ENCODE measurements at places on chromosomes 7 and 10.

DNA sequence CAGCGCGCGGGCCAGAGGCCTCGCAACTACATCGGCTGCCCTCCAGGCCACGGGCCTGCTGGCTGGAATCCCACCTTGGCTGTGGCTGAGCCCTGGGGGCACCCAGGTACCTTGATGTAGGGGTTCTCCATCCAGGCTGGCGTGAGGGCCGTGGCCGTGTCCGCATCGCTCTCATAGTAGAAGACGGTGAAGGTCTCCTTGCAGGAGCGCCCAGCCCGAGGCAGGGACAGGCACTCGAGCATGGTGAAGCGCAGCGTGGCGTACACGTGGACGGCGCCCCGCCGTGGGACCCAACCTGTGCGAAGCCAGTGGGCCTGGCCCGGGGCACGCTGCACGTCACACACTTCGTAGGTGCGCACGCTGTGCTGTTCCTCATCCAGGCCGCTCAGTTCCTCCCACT is 3.8 kb downstream of the EPHB4 start:
- no peak for DNase-seq

GRCh38 chr7:17769918-17770317 is 170.4 kb downstream of the SNX13 start:
- DNase-seq: peak; percentile 51

DNA sequence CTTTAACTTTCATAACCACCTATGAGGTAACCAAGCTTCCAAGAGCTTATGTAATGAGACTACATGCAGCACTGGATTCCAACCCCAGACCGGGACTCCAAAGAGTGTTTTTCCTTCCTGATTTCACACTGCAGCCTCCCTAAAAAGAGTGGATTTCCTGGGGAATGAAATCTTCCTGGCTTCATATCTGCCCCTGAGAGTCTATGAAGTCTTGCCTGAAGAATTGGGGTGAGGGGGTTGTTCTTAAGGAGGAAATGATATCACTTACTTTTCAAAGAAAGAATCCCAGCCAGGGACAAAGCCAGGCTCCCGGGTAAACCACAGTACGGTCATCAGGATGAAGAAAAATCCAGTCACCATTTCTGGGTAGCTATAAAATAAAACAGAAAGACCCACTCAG is 29.7 kb downstream of the STMP1 start:
- DNase-seq: no peak

GRCh38 chr7:48188776-48189520 is 17.7 kb downstream of the ABCA13 start:
- DNase-seq: no peak

DNA sequence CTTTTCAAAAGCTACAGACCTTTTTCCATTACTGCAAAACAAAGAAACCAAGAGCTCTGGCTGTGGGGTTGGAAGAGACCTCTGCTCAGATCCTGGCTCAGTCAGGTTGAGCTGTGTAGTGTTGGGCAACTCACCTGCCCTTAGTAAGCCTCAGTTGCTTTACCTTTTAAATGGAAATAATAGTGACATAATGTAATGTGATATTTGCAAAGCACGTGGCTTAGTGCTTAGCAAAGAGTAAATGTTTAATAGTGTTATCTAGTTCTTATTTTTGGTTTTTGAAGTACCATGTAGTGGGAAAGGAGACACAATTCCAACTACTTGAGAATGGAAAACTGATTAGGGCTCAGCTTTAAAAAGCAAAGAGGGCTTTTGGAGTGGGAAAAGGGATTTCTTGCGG is 100.2 kb downstream of the SVIL start:
- no peak for DNase-seq

DNA sequence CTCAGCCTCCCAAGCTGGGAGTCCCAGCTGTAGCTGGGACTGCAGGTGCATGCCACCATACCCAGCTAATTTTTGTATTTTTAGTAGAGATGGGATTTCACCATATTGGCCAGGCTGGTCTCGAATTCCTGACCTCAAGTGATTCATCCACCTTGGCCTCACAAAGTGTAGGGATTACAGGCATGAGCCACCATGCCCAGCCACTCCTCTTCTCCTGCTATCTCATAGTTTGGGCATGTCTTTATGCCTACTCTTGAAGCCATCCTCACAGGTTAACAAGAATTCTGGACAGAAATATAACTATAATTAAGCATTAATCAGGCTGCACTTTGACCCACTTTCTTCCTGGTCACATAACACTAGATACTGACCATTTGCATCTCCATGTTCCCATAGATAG is 28.6 kb upstream of the C10orf67 start:
- DNase-seq: no peak

GRCh38 chr10:114026189-114027040 is 17.3 kb upstream of the ADRB1 start:
- DNase-seq: no peak

DNA sequence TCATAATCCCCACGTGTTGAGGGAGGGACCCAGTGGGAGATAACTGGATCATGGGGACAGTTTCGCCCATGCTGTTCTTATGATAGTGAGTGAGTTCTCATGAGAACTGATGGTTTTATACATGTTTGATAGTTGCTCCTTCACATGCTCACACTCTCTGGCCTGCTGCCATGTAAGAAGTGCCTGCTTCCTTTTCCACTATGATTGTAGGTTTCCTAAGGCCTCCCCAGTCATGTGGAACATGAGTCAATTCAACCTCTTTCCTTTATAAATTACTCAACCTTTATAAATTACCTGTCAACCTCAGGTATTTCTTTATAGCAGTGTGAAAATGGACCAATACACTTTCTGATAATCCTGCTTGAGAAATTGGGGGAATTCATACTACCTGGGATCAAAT is 80.2 kb downstream of the ZNF37A start:
- DNase-seq: no peak

DNA sequence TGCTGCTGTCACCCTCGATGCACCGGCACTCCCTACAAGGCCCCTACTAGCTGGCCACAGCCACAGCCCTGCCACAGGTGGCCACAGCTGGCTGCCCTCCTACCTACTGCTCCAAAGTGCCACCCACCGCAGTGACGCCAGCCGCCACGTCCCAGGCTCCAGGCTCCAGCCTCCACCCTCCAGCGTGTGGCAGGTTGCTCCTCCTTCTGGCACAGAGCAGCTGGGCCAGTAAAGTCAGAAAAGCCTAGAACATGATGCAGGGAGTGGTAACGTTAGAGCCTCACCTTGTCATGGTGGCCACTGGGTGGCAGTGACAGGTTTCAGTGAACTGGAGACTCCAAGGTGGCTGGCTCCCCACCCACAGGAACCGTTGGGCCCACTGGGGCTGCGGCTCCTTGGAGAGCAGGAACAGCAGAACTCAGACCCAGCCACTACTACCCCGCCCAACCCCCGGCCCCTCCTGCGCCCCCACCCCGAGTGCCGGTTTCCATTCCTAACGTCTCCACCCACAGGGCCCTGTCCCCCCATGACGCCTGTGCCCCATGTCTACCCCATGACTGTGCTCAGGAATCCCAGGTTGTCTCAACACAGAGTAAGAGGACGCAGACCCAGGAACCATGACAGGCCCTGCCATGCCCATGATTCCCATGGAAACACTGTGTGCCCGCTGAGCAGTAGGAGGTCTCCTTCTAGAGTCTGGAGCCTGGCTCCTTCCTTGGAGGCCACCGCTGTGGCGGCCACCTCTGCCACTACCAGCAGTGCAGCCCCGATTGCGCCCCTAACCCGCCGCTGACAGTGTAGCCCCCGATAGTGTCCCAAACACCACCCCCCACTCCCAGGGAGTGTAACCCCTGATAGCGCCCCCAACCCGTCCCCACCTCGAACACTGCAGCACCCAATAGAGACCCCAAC is 52.3 kb upstream of the ZNF33B start:
- no peak for DNase-seq

DNA sequence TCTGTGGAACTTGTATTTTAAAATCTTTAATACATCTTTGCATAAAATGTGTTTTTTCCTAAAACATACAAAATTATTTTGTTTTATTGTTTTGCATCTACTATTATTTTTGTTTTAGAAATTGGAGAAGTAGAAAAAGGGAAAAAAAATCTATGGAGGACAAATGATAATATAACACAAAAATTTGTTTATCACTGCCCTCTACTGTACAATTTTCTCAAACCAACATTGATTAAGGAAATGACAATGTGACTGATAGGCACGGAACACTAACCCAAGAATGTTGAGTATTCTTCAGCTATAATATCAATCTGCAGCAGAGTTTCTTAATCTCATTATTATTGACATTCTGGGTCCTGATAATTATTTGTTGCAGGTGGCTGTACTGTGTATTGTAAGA is 9.5 kb upstream of the ING3 start:
- DNase-seq: no peak

DNA sequence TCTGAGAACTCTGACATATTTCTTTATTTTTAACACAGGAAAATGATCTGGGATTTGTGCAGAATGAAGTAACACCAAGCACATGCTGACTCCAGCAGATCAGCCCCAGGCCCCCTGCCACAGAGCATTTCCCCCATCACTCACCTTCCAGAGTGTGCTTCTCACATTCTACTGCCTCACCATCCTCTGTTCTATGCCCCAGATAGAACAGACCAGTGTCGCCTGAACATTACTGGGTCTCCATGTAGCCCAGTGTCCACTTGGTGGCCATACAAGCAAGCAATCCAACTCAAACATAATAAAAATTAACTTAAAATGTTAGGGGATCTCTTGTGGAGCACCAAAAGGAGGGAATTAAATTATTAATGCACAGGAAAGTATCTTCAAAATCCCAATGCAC is 58.8 kb downstream of the SORBS1 start:
- no peak for DNase-seq

DNA sequence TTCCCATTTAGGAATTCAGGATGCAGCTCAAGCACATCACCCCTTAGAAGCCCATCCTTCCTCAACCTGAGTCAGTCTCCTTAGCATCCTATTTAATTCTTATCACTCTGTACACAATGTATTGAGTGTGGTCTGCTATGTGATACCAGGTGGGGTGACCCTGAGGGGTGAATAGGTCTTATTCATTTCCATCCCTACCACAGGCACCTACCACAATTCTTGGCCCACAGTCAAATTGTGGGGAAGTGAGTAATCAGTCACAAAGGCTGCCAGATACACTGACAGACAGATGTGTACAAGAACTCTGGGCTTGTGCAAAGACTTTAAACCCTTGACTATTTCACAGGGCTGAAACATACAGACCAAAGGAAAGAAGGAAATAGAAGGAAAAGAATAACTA is 560.5 kb downstream of the PARD3 start:
- DNase-seq: no peak

GRCh38 chr7:142089035-142089434 is 22.5 kb upstream of the MGAM2 start:
- DNase-seq: no peak

DNA sequence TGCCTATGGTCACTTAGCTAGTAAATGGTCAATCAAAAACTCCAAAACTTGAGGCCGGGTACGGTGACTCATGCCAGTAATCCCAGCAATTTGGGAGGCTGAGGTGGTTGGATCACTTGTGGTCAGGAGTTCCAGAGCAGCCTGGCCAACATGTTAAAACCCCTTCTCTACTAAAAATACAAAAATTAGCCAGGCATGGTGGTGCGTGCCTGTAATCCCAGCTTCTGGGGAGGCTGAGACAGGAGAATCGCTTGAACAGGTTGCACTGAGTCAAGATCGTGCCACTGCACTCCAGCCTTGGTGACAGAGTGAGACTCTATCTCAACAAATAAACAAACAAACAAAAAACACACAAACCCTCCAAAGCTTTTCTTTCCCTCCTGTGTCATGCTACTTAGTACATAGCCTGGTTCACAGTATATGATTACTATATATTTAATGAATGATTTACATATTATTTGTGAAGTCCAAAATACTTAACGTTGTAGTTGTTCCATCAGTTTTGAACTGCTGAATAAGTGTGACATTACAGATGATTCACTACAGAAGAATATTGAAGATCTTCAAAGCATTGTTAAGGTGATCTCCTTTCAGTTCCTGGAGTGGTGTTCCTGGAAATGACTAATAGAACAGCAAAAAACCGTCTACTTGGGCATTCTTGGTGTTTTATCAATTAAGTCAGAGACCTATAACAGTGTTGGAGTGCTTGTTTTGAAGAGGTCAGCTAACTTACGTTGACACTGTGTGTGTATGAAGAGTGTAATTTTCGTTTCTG is 72.9 kb downstream of the ADK start:
- DNase-seq: no peak

DNA sequence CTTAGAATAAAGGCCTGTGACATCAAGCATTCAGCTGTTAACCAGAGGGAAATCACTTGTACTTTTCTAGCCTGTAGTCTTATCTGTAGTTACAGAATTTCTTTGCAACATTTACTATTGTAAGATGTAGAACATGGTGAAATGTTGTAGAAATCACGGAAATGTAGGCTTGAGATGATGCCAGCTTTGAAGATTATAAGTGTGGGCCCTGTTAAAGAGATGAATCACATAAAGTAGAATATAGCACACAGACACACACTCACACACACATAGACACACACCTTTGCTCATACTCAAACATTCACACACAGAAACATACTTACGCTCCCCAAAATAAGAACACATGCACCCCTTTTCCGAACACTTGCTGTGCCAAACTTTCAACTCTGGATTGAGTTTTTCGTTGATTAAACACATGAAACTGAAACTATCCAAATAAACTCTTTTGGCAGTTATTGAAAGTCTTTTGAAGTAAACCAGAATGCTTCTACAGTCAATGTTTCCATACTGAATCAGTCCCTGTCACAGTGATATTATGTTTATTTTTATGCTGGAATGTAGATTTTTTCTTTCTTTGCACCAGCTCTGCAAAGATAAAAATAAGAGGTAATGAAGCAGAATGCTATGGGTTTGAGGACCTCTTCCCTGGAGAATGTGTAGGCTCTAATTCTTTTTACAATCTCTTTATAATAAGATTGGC is 230.3 kb upstream of the MEOX2 start:
- DNase-seq: no peak

DNA sequence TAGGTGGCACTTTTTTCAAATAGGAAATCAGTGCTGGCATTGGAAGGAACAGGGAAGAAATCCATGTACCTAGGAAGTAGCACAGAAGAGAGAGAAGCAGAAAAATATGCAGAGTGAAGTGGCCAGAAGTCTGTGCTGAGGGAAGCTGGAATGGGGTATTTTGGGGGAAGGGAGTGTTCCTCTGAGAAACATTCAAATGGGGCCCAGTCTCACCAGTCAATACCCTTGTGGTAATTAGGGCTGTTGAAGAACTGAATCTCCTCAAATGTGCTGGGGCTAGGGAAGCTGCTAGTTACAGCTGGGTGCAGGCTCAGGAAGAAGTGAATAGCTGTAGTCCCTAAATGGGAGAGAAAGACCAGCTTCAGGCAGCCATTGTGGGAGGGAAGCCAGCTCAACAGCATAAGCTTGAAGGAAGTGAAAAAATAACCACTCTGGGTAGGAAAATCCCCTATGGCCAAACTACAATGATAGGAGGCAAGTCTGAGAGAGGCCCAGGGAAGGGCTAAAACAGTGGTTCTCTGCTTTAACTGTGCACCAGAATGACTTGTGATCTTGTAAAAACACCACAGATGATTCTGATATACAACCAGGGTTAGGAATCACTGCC is 7.6 kb downstream of the NDST2 start:
- no peak for DNase-seq

All from activated naive CD4-positive, alpha-beta T cell treated with anti-CD3 and anti-CD28 coated beads, Interleukin-2, amount 50 U/mL, for 16 hours (primary cell).